ENCODE measurements at places on chromosomes 2 and 18.

DNA sequence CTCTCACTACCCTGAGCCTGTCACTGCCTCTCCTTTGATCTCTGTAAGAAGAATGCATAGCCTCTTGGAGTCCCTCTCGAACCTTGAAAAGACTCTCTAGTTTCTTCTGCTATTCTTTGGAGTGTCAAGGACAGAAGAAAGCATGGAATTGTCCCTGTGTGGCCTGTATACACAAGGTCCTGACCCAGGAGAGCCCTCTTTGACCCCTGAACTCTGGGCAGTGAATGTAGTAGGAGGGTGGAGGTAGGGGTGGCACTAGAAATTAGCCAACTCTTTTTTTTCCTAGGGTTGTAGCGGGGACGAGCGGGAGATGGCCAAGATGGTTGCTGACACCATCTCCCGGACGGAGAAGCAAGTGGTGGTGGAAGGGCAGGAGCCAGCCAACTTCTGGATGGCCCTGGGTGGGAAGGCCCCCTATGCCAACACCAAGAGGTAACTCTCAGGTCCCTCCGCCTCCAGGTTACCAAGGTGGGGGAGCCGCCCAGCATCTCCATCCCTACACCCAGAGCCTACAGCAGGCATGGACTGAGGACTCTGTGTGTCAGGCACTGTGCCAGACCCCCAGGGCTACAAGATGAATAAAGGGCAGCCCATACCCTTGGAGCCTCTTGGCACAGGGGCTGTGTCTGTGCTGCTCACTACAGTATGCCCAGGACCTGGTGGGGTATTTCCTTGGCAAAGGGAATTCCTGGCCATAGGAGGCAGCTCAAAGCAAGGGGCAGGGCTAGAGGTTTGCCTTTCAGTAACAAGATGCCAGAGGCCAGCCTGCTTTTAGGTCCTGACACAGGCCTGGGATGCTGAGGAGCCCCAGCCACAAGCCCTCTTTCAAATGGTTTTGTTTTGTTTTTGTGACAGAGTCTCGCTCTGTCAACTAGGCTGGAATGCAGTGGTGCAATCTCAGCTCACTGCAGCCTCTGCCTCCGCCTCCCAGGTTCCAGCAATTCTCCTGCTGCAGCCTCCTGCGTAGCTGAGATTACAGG lies 16.4 kb downstream of the VIL1 start:
- peak; percentile 54 for DNase-seq

DNA sequence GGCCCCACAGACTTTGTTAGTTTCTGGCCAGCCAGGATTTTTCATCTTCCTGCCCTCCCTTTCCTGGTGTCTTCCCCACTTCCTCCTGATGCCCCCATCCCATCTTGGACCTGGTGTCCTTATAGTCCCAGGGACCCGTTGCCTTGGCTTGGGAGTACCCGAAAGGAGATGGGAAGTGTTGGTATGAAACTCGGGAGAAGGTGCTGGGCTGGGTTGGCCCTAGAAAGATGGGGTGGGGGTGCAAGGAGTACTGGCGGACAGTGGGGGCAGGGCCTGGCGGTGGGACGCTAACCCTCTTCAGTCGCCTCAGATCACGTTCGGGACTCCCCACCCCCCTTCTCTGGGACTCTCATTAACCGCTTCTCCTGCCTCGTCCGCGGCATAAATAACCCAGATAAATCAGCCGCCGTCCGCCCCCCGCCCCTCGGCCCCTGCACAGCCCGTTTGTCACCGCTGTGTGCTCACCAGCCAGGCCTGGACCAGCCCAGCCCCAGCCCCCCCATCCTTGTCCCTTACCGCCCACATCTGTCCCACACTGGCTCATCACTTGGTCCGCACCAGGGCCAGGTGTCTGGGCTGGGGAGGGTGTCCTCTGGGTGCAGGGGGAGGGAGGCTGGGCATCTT lies 3.7 kb upstream of the ASIC4 start:
- DNase-seq = no peak

- DNase-seq = peak; percentile 88
Observed at GRCh38 chr18:79644006-79644665, 35.5 kb upstream of the CTDP1 start.

- no peak for DNase-seq
Observed at GRCh38 chr2:42087857-42088195, 40.0 kb downstream of the PKDCC start.

DNA sequence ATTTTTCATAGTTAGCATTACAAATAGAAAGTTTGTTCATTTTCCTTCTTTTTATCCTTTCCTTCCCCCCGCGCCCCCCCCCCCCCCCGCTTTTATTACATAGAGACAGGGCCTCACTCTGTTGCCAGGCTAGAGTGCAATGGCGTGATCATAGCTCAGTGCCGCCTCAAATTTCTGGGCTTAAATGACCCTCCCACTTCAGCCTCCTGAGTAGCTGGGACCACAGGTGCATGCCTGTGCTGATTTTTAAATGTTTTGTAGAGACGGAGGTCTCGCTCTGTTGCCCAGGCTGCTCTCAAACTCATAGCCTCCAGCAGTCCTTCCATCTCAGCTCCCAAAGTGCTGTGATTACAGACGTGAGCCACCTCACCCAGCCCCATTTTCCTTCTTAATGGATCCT lies 91.2 kb upstream of the ALPP start:
- DNase-seq = no peak

DNA sequence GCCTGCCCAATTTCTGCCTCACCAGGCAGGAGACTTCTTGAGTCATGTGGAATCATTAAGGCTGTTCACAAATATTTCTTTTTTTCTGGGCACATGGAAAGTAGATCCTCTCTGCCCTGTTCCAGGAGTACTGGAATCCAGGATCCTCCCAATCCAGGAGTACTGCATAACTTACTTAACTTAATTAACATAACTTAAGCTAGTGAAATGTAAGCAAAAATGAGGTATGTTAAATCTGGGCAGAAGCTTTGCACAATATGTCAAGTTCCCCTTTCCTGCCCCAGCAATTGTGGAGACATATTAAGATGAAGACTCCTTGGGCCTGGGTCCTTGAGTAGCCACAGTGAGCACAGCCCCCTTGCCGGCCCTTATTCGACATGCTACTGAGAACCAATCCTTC lies 3.2 kb downstream of the CD207 start:
- no peak for DNase-seq

DNA sequence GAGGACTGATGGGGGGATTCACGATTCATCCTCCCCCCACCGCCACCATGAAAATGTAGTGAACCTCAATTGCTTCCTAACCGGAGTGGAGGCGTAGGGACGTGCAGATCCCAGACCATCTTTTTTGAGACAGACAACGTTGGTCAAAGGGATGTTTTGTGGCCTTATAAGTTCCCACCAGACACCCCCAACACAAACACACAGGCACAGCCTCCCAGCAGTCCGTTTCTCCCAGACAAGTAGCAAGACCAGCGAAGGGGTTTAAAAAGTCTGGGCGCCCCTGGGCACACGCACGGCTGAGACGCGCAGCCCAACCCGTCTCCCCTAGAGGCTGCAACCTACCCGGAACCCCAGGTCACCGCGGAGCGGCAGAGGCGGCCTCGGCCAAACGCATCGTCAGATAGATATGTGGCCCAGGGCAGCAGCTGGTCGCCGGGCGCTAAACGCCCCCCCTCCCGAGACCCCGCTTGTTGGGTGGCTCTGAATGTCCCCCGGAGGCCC lies 1.3 kb downstream of the GBX2 start:
- DNase-seq = peak; percentile 58

DNA sequence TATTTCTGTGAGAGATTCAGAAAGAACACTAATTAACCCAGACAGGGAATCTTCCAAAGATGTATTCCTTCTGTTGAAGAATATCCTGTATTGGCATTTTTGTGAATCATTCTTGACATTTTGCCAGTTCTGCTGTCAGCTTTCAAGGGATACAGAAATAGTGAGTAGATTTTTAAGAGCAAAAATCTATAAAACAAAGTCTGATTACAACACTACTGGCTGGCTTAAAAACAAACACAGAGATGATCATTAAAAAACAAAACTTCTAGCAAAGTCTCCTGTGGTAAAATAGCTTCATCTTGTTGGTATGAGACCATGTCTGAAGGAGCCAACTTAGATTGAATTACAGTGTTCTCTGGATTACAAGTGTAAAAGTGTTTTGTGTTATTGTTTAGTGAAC lies 866.3 kb upstream of the KLHL29 start:
- no peak for DNase-seq

GRCh38 chr18:21254576-21254975 lies 12.5 kb downstream of the GREB1L start:
- DNase-seq = peak; percentile 54

- DNase-seq = no peak
Observed at GRCh38 chr2:20868377-20868776, 45.5 kb upstream of the LDAH start.

DNA sequence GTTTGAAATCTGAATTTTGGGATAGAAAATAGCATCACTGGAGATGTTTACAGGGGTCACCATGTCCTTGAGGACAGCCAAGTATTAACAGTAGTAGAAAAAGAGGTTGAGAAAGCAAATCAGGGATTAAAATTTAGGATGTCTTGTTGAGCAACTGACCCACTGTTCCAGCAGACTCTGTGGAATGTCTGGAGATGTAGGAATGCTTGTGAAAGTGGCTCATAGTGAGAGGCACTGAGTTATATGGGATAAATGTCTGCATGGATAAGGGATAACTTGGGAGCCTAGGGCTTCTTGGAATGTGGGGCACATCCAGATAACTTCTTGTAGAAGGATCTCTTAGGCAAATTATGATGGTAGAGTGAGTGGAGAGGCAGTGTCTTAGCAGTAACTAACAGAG lies 495.0 kb downstream of the TMX3 start:
- DNase-seq = peak; percentile 54

DNA sequence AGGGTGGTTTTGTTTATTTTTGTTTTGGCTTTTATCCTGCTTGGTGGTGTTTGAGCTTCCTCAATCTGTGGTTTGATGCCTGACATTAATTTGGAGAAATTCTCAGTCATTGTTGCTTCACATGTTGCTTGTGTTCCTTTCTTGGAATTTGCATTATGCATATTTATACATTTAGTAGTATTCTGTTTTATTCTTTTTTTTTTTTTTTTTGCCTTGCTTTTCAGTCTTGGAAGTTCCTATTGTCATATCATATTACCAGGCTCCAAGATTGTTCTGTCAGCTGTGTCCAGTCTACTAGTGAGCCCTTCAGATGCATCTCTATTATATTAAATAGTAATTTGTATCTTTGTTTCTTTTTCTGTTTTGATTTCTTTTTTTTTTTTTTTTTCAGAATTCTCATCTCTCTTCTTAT lies 77.0 kb downstream of the EPC2 start:
- no peak for DNase-seq

DNA sequence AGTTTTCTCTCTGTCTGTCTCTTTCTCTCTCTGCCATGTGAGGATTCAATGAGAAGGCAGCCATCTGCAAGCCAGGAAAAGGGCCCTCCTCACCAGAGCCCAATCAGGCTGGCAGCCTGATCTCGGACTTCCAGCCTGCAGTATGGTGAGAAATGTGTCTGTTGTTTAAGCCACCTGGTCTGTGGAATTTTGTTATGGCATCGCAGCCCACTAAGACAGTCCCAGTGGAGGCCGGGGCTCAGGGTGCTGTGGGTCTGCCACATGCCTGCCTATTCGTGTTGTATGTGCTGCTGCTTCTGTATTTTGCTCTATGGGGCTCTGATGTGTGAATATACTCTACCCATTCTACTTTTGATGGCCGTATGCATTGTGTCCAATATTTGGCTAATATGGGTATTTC lies 139.0 kb upstream of the HS6ST1 start:
- peak; percentile 41 for DNase-seq
